ENCODE measurements at places on chromosomes 2 and 18. TPM values are rescaled to one million over a fixed set of nuclear protein-coding genes. Genes with fewer than 3 reads are reported as not detected.

Gene CEBPZOS
- 39.7 TPM for total RNA-seq

Gene ACADL
- not detected for total RNA-seq

Gene ZAP70
- total RNA-seq, result 164 TPM

- no peak overlapping the region for H3K4me3 ChIP-seq
- H3K27ac ChIP-seq, result no peak overlapping the region
- no peaks in the 10 kb centered on the region for H3K36me3 ChIP-seq
- H3K27me3 ChIP-seq, result no peaks in the 10 kb centered on the region
- DNase-seq, result peak; percentile 31
Measured at GRCh38 chr18:3605954-3606443, 156.0 kb downstream of the TGIF1 start.

GRCh38 chr2:107777974-107778373, 48.7 kb upstream of the RGPD4 start:
- no peak overlapping the region for H3K4me3 ChIP-seq
- no peaks in the 10 kb centered on the region for H3K27me3 ChIP-seq
- no peaks in the 10 kb centered on the region for H3K4me1 ChIP-seq
- no peak overlapping the region for H3K27ac ChIP-seq
- no peaks in the 10 kb centered on the region for H3K36me3 ChIP-seq

DNA sequence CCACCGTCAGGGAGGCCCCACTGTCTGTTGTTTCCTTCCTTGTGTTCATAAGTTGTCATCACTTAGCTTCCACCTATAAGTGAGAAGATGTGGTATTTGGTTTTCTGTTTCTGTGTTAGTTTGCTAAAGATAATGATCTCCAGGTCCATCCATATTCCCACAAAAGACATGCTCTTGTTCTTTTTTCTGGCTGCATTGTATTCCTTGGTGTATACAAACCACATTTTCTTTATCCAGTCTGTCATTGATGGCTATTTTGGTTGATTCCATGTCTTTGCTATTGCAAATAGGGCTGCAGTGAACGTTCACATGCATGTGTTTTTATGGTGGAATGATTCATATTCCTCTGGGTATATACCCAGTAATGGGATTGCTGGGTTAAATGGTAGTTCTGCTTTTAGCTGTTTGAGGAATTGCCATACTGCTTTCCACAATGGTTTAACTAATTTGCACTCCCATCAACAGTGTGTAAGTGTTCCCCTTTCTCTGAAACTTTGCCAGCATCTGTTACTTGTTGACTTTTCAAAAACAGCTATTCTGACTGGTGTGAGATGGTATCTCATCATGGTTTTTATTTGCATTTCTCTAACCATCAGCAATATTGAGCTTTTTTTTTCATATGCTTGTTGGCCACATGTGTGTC, 156.6 kb upstream of the NOSTRIN start:
- no peak overlapping the region for H3K4me3 ChIP-seq
- H3K4me1 ChIP-seq, result peaks cover 25% of the 10 kb centered on the region
- no peaks in the 10 kb centered on the region for H3K27me3 ChIP-seq
- peaks cover 1% of the 10 kb centered on the region for H3K36me3 ChIP-seq

DNA sequence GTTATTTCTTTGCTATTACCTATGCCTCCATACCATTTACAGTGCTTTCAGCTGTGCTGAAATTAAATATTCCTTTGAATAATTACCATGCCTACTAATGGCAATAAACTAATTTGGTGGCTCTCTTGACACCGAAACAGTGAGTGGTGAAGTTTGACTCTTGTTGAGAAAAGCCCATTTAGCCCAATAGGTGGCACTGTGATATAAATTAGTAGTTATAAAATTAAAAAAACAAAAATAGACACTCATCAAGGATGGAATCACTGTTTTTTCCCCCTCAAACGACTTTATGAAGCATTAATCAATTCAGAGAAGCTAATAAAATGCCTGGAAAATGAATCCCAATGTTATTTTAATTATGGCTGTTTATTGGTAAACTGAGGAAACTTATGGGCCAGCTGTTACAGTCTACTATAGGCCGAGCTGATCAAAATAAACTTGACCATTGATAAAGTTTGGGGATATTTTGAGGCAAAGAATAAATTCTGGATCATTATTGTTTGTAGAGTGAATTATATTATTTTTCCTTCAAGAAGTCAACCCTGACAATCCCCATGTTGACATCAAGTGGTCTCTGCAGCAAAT, 339.6 kb downstream of the TRIB2 start:
- H3K4me1 ChIP-seq, result no peaks in the 10 kb centered on the region
- H3K36me3 ChIP-seq, result no peaks in the 10 kb centered on the region
- no peak overlapping the region for H3K27ac ChIP-seq
- H3K4me3 ChIP-seq, result no peak overlapping the region

GRCh38 chr2:120887320-120887697, 151.6 kb downstream of the GLI2 start:
- no peak overlapping the region for H3K27ac ChIP-seq
- DNase-seq, result no peak
- no peaks in the 10 kb centered on the region for H3K27me3 ChIP-seq
- H3K4me3 ChIP-seq, result no peak overlapping the region
- H3K4me1 ChIP-seq, result no peaks in the 10 kb centered on the region

- H3K4me1 ChIP-seq, result no peaks in the 10 kb centered on the region
- no peak overlapping the region for H3K4me3 ChIP-seq
- no peaks in the 10 kb centered on the region for H3K27me3 ChIP-seq
Measured at GRCh38 chr18:59712311-59712710, 15.1 kb upstream of the CCBE1 start.

DNA sequence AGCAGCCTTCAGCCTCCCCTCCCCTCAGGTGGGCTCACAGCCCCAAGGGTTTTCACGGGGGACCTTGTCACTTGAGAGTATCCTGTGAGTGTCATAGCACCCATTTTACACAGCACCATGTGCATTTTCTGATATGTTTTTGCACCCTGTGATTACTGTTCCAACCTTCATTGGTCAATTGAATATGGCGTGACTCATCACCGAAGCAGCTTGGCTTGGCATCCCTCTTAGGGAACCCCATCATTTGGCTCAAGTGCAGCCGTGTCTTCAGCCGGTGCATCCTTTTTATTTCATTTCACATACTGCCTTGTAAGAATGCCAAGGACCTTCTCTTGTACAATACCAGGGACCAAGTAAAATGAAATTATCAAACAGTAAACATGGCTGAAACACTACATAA, 57.6 kb downstream of the NPAS2 start:
- H3K27me3 ChIP-seq, result no peaks in the 10 kb centered on the region
- H3K4me3 ChIP-seq, result no peak overlapping the region
- no peak for DNase-seq
- no peaks in the 10 kb centered on the region for H3K36me3 ChIP-seq

Data from activated T-cell treated with anti-CD3 and anti-CD28 coated beads, Interleukin-2, amount 50 U/mL, for 72 hours (primary cell).